ENCODE measurements at places on chromosomes 3 and 15. TPM values are rescaled to one million over a fixed set of nuclear protein-coding genes. Genes with fewer than 3 reads are reported as not detected.

Gene C3orf20
- polyA plus RNA-seq: not detected

Gene UTS2B
- polyA plus RNA-seq: not detected

DNA sequence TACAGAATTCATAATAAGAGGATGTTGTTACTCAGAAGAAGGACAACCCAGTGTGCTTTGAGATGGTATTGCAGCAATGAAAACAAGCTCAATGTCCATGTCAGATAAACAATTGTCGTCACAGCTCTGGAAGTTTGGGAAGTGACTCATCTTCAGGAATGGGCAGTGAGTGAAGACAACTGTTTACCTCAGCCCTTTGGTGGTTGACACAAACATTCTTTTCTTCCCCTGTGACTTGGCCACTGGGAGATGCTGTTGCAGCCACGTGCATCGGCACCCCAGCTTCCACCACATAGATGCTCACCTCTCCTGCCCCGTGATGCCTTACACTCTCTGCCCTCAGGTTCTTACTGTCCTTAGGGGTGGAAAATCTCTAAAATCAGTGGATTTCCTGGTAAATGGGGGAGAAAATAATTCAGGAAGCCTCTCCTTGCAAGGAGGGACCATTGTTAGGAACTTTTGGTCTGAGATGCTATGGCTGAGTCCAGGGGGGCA is 114.1 kb upstream of the GALNT15 start:
- DNase-seq: peak; percentile 83

- DNase-seq: peak; percentile 38
These were observed 939 bp upstream of the ULK3 start for GRCh38 chr15:74843891-74844299.

- DNase-seq: no peak
These were observed 495.4 kb downstream of the OTOL1 start for GRCh38 chr3:161991901-161992540.

DNA sequence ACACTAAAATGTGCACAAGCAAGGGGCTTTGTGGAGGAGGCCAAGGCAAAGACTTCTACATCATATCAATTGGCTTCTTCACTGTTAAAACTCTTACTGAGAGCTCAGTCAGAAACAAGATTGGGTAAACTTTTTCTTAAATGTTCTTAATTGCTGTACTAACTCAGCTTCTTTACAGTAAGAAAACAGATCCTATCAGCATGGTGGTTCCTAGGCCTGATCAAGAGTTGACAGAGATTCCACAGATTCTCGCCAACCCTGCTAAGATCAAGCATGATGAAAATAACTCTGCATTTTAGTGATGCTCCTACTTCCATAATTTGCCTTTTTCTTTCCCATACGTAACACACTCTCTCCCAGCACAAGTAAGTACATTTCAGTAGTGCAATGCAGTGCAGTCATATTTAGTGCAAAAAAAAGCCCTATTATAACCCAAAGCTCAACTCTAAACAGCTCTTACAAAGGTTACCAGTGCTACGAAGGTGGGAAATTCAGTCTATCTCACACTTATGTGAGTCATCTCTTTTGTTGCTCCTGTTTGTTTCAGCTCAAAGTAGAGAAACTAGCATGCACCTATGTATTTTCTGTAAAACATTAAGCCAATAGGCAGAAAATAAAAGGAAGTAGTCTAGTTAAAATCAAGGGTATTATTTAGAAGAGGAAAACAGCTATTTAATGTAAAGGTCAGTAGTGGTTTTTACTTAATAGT is 29.9 kb downstream of the TIGIT start:
- no peak for DNase-seq

All from adrenal gland (tissue), 19 donors.